Right hindlimb (tissue), 1 donor: ENCODE measurements at places on chromosomes 7 and 10.

DNA sequence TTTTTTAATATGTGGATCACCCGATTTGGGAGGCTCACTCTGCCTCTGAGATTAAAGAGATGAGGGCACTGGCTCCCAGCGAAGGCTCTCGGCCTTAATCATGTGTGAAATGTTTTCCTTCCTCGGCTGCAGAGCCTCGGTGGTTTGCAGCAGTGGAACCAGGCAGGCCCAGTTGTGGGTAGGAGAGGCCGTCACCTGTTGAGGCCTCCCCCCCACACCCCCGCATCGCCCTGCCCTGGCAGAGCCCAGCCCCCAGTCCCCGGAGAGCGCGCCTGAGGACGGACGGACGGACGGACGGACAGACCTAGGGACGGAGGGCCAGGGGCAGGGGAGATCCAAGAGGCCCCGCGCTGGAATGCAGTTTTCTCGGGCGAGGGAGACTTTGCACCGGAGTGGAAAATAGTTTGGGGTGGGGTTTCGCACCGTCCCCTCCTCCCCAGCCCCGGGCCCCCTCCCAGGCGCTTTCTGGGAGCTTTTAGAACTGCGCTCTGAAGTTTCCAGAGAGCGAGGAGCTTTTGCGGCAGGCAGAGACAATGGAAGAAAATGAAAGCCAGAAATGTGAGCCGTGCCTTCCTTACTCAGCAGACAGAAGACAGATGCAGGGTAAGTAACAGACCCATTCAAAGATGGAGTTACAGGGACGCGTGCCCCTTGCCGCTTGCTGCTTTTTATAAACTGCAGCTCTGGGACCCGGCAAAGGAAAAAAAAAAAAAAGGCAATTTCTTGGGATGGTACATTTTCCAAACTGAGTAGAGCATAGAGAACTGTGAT lies at the start of gene KIAA1217:
TSS of gene KIAA1217 (plus strand) at position 478 of the 771 bp plus-strand sequence. CDS start at position 534, 56 bp downstream.
- DNase-seq = peak; percentile 77

DNA sequence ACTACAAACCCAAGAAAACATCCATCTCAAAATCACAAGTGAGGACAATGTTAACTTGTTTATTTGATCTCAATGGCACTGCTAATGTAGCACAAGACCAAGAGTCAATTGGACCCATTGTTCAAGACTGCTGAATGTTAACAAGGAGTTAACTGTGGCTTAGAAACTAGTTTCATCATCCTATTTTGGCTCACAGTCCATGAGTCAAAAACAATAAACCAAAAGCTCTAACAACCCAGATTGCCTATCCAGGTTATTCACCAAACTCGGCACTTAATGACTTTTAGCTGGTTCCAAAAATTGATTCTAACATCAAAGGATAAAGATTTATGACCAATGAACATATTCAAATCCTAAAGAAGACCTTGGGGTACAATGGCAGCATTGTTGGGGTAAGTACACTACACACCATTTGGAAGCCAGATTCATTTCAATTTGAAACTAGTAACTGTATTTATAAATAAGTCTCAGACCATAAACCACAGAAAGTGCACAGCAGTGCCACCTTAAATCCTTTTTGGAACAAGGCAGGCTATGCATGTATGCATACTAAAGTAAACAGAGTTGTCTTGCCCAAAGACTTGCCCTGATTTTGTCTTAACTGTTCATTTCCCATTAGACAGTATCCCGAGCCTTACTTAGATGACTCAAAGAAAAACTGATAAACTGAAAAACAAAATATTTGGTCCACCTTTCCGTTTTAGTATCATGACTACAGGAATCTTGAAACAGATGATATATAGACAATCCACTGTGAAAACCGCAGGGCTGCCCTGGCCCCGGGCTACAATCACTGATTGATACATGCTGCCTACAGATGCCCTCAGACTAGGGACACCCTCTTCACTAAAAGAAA lies 84.5 kb downstream of the SRPK2 start:
- DNase-seq = no peak

- DNase-seq = no peak
Measured at GRCh38 chr10:53236941-53237340, 464.4 kb upstream of the MBL2 start.

GRCh38 chr10:54614072-54614471 lies 187.0 kb downstream of the PCDH15 start:
- no peak for DNase-seq

DNA sequence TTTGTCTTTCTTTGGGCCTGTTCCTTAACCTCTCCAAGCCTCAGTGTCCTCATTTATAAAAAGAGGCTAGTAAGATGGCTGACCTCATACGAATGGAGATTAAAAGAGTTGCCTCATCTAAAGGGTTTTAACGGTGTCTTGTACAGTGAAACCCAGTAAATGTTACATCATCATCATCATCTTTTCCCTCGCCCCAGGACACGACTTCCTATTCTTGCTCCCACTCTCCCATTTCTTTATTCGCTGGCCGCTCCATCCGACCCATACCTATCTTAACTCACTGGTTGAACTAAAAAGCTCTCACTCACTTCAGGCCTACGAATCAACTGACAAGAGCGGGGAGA lies 554 bp downstream of the FRA10AC1 start:
- no peak for DNase-seq

DNA sequence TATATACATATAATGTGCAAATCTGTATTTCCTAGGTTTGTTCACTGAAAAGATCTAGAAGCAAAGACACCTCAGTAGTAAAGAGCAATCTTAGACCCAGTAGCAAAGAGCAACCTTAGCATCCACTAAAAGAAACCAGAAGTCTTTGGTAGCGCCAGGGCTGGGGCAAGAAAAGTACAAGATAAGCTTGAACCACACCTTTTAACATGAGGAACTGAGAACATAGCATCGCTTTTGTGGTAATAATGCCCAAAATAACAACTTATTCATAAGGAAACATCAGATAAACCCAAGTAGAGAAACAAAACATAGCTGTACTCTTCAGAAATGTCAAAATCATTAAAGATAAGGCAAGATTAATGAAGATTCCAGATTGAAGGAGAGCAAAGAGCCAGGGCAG lies 173.4 kb downstream of the IMMP2L start:
- DNase-seq = no peak

- DNase-seq = no peak
Measured at GRCh38 chr7:155166108-155166507, 96.0 kb downstream of the HTR5A start.

GRCh38 chr7:132430041-132430855 lies 146.0 kb downstream of the PLXNA4 start:
- no peak for DNase-seq

- DNase-seq = no peak
Measured at GRCh38 chr7:115995701-115996100, 34.9 kb downstream of the TFEC start.

GRCh38 chr7:73678862-73679261 lies 4.4 kb downstream of the DNAJC30 start:
- no peak for DNase-seq

DNA sequence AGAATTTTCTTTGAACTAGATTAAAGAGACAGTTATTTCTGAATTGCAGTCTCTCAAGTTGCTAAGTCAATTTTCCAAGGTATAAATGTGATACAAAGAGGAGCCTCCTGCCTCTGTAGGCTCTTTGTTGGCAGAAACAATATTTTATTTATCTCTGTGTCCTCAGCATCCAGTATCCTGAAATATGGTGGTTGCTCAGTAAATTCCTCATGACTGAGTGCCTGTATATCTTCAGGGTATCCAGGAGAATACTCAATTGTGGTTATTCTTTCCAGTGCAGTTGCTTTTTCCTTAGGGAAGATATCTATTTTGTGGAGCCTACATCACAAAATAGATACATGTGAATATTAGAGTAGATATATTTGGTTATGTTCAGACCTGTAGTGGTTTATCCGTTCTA lies 144.8 kb upstream of the FERD3L start:
- no peak for DNase-seq

GRCh38 chr7:1136841-1137516 lies 23.0 kb downstream of the ZFAND2A start:
- no peak for DNase-seq

- no peak for DNase-seq
Measured at GRCh38 chr10:98396096-98397063, 18.6 kb downstream of the PYROXD2 start.

- no peak for DNase-seq
Measured at GRCh38 chr7:8131694-8132605, 130.0 kb downstream of the ICA1 start.

DNA sequence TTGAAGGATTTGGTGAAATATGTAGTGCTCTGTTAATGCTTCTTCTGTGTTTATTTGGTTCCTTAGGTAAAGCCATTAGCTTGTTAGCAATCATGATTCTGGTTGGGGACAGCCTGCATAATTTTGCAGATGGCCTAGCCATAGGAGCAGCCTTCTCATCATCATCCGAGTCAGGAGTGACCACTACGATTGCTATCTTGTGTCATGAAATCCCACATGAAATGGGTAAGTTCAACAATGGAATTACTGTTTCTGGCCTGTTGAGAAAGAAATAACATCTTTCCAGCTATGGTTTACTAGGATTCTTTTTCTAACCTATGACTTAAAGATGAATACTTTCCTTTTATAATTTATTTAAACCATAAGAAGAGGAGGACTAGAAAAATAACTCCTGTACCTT lies 48.9 kb downstream of the SLC39A12 start:
- DNase-seq = no peak

GRCh38 chr10:115043719-115044118 lies 49.4 kb upstream of the ATRNL1 start:
- no peak for DNase-seq

- DNase-seq = no peak
Measured at GRCh38 chr10:57338823-57339558, 928.7 kb downstream of the IPMK start.

- DNase-seq = no peak
Measured at GRCh38 chr7:17463511-17464085, 165.1 kb downstream of the AHR start.

DNA sequence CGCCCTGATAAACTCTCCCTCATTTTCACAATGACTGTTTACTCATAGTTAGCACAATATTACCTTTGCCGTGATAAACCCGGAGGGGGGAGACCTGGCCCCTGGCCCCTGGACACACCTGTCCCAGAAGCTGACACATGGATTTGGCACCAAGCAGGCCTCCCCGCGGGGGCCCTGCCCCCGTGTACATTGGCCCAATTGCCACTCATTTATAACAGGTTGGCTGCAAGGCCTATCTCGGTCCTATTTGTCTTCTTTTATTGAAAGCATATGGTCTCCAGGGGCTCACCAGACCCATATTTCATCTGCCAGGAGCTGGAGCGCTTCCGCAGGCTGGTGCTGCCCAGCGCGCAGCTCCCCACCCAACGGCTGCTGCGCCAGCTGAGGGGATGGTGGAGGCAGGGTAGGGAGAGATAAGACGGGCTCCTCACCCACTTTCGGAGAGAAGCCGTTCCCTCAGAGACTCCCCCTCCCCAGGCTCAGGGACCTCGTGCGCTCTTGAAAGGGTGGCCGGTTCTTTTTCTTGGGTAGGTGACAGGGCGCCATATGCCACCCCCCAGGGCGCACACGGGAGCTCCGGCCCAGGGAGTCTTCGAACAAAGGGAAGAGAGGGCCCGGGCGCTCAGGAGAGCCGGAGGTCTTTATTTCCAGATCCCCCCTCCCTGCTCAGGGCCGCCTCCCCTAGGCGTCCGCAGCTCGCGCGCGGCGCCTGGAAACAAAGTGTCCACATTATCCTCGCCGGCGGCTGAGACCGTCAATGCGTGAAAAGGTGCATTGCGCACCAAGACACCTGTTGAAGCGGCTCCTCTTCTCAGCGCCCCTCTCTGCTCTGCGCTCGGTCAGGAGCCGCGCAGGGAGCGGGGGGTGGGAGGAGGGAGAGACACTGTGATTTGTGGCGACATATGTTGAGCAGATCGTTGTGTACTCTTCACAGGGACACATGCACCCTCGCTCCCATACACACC lies 4.3 kb upstream of the NEUROG3 start:
- DNase-seq = no peak

DNA sequence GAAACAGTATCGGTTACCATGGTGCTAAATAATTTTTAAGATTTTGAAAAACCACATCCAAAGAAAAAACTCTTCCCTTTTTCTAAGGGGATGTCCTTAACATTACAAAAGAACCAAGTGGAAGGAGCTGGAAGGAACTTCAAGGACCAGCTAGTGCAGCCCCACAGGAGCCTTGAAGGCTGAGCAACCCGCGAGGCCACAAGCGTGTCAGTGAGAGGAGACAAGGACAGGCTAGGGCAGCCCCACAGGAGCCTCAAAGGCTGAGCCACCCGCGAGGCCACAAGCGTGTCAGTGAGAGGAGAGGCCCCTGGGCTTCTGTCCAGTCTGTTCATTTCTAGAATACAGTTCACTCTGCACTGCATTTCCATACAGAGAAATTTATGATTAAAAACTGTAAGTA lies 80.1 kb upstream of the ATP6V0A4 start:
- no peak for DNase-seq

DNA sequence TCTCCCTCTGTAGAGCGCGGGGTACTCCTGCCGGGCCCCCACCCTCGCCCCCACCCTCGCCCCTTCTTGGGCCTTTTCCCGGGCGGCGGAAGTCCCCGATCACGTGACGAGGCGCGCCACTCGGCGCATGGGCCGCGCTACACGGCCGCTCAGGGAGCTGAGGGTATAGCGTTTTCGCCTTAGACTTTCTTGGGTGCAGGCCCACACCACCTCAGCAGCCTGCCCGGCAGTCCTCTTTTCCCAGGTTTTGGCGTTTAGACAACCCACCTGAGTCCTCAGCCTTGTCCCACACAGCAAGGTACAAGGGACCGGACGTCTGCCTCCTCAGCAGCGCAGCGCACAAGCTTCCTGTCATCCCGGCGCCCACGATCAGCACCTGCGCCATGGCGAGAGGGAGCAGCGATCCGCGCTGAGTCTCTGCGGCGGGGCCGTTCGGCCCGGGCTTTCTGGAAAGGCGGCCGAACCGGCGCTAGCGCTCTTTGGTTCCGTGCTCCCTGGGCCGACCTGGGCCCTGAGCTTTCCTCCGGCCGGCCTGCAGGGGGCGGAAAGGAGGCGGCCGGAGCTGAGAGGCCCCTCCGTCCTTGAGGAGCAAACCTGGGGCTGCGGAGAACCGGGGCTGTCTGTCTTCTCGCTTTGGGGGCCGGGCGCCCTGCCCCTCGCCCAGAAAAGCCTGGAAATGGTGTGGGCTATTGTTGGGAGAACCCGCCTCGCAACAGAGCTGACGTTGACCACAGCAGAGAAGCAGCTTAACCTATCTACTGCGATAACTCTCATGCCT lies at the start of gene RNLS:
TSS of gene RNLS (minus strand) at position 513 of the 778 bp plus-strand sequence.
- DNase-seq = peak; percentile 78

GRCh38 chr7:155998328-155998691 lies 186.0 kb upstream of the SHH start:
- DNase-seq = no peak

DNA sequence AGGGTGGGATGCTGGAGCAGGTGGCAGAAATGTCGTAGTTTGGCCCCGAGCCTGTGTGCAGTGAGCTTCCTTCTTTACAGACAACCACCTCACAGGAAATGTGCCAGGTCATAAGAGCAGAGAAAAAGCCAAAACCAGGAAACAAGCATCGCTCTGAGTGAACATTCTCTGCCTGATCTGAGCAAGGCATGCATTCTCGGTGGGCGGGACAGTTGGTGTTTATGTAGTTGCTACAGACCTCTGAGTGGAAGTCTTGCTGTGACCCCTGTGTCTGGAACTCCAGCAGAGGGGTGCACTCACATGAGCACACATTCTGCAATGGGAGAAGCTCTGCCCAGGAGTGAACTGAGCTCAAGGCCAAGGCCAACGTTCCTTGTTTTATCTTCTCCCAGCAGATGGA lies 230.1 kb downstream of the TCERG1L start:
- no peak for DNase-seq
